ENCODE measurements at places on chromosomes 4 and X.

GRCh38 chr4:89029591-89029990 is 27.4 kb downstream of the FAM13A start:
- DNase-seq = no peak

DNA sequence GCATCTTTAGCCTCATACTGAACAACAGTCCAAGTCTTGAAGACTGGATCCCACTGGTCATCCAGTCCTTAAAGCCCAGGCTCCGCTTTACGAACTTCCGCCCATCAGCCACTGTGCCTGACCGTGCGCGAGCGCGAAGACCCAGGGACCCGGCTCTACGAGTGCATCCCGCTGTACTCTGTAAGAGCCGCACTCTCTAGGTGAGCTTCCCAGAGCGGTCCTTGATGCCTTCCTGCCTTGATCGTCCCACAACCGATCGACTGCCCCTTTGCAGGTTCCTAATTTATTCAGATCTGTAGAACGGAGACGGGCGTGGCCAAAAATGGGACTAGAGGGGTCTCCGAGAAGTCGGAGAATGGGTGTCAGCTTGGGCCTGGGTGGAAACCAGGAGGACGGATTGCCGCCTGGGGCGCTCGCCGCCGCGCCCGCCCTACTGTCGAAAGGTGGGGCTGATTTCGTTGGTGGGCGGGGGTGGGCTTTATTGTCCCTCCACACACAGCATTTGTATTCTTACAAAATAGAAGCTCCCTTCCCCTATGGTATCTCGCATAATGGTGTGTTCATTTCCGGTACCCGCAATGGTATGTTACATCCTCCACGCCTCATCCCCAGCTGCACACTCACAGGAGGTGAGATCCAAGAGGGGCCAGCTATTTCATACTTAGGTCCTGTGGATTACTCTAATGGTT is 42.3 kb upstream of the FAM156A start:
- no peak for DNase-seq

DNA sequence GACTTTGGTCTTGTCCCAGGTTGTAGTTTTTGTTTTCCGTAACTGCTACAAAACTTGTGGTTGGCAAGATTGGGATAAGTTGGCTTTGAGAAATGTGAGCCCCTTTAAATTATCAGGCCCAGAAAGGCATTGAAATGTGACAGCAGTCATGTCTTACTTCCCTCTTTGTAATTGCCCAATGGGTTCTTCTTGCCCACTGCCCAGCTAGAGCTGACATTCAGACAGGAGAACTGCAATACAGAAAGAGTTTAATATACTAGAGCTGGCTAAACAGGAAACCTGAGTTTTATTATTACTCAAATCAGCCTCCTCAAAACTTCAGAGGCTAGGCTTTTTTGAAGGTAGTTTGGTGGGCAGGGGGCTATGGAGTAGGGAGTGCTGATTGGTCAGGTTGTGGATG is 288.3 kb downstream of the ZNF674 start:
- DNase-seq = peak; percentile 53

DNA sequence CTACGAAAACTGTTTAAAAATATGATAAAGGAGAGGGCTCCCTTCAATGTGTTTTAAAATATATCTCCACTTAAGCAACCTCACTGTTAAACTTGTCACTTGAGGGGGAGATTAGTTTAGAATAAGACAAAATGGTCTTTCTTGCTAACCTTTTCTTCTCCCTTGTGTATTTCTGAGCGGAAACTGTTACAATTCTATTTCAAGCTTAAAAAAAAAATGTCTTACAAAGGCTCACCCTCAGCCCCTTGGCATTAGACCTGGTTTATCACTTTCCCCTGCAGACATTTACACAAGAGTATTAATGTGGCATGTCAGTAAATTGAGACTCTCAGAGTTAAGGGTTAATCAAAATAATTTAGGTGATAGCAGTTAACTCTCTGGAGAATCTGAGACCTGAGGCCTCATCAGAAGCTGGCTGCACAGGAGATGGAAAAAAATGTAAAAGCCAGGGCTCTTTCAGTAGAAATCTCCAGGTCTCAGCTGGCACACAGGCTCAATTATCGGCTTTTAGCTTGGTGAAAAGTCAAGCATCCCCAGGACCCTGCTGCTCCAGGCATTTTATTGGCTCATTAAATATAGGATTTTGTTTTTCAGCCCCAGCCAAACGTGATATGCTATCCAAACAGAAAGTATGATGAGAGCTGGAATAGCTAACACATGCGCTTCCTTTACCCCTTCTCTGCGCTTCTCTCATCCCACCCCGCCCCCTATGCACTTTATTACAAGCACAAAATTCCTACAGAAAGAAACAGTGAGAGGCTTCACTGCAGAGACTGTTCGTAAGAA is 130.5 kb downstream of the PPA2 start:
- no peak for DNase-seq

DNA sequence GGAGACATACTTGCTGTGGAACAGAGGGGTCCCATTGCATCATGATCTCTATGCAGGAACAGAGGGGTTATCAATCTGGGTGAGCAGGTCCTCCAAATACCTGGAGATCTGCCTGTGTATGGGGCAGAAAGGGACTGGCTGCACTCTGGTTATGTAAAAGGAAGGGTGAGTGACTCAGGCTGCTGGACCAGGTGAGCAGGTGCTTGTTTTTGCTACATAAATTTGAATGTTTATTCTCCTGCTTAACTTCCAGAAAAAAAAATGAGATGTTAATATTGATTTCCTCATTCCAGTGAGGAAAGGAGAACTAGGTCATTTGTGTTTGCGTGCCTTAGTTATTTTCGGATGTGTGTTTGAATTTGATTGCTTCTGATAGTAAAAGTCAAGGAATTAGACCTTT is 225.8 kb upstream of the TRAM1L1 start:
- no peak for DNase-seq

GRCh38 chr4:116599859-116600258 is 485.5 kb downstream of the TRAM1L1 start:
- no peak for DNase-seq

DNA sequence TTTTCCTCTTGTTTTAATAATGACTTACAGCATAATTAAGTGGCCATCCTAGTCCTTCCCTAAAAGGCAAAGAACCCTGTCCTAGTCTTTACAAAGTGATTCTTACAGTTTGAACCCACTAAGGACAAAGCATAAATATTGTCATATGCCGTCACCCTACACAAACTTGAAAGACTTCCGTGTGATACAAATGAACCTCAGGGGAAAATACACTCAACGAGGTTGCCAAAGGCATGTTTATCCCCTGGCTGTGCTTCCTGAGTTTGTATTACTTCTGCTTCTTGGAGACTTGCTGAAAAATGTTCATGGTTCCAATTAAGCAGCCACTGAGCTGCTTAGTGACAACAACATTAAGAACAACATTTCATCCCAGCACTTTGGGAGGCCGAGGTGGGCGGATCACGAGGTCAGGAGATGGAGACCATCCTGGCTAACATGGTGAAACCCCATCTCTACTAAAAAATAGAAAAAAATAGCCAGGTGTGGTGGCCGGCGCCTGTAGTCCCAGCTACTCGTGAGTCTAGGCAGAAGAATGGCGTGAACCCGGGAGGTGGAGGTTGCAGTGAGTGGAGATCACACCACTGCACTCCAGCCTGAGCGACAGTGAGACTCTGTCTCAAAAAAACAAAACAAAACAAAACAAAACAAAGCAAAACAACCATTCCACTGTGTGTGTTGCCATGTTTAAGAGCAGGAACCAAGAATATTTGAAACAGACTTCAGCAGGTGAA is 16.2 kb downstream of the RASSF6 start:
- DNase-seq = peak; percentile 3

DNA sequence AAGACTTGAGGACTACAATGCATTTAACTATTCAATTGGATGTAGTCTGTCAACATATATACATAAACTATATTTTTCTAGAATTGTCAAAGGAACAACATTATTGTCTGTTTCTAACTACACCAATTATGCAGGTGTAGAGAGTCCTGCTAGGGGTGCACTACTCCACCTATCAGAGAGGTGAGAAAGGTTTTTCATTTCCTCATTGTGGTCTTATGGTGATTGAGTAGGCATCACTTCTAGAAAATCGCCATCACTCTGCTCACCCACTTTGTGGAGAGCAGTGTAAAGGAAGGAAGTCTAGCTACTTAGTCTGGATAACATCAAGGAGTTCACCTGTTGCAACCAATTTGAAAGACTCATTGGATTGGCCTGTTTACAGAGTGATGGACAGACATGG is 4.4 kb upstream of the ADH1C start:
- no peak for DNase-seq
